ENCODE measurements at places on chromosomes 13 and 19. TPM values are rescaled to one million over a fixed set of nuclear protein-coding genes. Genes with fewer than 3 reads are reported as not detected.

Gene POLRMT
- 139 TPM for total RNA-seq

Gene MEDAG
- total RNA-seq: 1.9 TPM

Gene LILRB4
- total RNA-seq: not detected

Gene KIR2DL3
- not detected for total RNA-seq

Gene TBXA2R
- 1.3 TPM for total RNA-seq

Gene HOMER3
- total RNA-seq: 32.2 TPM

Gene KLK3
- total RNA-seq: 0.13 TPM

Gene MAG
- 0.46 TPM for total RNA-seq

Gene ZNF600
- total RNA-seq: 13.2 TPM

Gene ZNF175
- 10.7 TPM for total RNA-seq

Gene ZNF20
- 7.8 TPM for total RNA-seq

Gene PPM1N
- total RNA-seq: 10.3 TPM

GRCh38 chr19:377801-378581, 31.0 kb downstream of the C2CD4C start:
- DNase-seq: no peak

- DNase-seq: no peak
Measured at GRCh38 chr19:32129141-32129540, 216.3 kb upstream of the ZNF507 start.

DNA sequence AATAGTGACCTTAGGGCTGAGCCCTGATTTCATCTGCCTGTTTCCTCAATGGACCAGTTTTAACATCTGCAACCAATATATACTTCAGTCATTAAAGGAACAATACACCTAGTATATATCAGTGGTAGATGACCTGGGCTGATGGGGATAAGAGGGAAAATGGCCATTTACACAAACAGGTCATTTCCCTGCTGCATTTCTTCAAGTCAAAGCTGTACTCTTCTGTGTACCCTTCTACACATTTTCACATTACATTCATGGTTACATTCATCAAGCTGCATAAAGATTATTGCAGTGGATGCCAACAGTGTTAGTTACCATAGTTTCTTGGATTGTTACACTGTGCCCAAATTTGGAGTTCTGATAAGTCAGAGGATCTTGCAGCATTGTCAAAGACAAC, 81.2 kb upstream of the RAP2A start:
- DNase-seq: no peak

- no peak for DNase-seq
Measured at GRCh38 chr13:93368718-93369117, 142.1 kb downstream of the GPC6 start.

DNA sequence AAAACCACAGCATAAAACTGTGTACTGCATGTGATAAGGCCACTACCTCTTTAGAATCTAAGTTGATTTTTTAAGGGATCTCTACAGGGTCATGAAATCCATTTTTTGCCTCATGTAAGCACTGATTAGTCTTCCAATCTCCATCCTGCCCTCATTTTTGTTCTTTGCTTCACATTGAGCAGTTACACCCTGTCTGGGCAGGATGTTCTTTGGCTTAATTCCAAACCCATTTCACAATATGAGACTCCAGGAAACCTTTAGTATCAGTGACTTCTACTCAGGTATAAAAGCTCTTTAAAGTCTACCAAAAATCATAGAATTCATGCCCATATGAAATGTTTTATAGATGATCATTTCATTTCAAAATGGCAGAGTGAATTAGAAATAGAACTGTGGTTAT, 592.6 kb downstream of the TBC1D4 start:
- no peak for DNase-seq

GRCh38 chr19:55433292-55433691, 9.8 kb downstream of the SHISA7 start:
- DNase-seq: no peak

- DNase-seq: no peak
Measured at GRCh38 chr13:44236801-44237207, 136.8 kb upstream of the SERP2 start.

GRCh38 chr13:110640591-110641029, 25.3 kb downstream of the NAXD start:
- no peak for DNase-seq

DNA sequence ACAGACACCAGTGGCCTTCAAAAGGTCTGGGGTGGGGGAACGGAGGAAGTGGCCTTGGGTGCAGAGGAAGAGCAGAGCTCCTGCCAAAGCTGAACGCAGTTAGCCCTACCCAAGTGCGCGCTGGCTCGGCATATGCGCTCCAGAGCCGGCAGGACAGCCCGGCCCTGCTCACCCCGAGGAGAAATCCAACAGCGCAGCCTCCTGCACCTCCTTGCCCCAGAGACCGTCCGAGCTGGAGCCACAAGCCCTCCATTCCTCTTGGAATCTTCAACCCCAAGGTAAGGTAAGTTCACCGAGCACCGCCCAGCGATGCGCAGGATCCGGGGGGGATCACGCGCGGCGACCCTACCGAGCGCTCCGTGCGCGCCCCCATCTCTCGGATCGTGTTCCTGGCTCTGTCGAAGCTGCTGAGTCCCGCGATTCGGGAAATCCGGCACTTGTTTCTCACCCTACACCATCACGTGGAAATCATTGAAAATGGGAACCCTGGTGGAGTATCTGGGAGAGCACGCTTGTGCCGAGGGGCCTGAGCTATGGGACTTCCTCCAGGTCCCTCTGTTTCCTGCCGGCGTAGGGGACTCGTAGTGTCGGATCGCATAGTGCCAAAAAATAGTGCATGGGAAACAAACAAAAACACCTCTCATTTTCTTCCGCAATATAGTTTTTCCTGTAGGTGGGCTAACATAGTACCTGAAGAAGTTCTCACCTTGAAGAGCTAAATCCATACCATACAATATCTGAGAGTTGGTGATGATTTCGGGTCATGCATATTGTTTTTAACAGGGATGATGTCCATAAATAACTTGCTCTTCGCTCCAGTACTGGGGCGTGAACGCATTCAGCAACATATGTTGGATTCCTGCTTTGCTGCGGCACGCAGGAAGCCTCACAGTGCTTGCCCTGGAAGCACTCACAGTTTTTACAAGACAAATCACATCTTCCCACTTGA, 9.3 kb downstream of the PDX1 start:
- peak; percentile 44 for DNase-seq

GRCh38 chr13:94335761-94336526, 143.5 kb downstream of the DCT start:
- no peak for DNase-seq

GRCh38 chr19:30681162-30682100, 309.2 kb downstream of the ZNF536 start:
- no peak for DNase-seq

DNA sequence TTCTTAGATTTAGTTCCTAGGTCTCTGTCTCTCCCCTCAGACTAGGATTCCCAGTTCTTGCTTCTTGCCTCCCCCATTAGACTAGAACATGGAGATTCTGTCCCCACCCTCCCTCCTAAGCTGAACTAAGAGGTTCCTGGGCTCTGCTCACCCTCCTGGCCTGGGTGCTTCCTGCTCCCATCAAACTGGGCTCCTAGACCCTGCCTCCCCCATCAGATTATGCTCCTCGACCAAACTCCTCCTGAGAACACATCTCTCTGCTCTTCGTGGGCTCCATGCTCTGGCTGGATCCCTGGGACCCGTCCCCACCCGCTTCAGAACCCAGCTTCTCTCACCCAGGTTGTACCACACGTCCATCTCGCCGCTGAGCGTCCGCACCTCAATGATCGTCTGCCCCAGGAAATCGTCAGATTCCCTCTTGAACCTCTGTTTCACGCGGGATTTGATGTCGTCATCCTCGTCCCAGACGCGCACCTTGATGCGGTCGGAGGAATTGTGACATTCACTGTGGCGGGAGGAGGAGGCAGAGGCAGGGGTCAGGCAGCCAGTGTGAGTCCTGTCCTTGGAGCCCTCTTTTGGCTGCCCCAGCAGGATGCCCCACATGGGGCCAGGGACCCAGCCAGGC, 42.7 kb downstream of the UNC13A start:
- DNase-seq: no peak

DNA sequence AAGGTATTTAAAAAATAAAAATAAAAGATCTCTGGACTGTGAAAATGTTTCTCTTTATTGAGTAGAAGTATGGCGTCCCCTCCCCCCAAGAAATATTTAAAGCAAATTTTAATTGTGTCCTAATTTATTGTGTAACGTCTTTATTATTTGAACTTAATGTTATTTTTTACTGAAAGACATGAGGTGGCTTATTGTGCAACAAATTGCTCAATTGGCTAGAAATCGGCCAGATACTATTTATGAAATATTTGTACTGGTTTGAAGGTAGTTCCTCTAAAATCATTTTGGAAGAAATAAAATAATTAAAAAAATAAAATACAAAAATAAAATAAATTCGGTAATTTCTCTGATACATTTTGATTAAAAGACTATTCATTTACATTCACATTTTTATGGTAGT, 162.3 kb downstream of the DACH1 start:
- no peak for DNase-seq

- DNase-seq: no peak
Measured at GRCh38 chr13:53445686-53446085, 417.1 kb downstream of the OLFM4 start.

DNA sequence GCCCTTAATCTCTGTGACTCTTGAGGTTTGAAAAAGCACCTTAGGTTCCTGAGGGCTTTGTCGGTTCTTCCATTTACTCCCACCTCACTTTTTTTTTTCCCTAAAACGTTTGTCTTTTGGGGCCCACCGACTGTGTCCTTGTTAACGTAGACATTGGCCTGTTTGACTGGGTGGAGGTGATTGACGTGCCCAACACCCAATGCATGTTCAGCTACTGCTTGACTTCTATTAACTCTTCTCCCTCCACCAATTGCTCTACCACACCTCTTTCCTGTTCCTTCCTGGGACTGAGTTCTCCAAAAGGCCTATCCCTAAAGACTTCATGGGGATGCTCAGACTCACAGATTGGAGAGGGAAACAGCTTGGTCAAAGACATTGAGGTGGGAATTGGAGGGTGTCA, 17.3 kb downstream of the CKM start:
- no peak for DNase-seq

GRCh38 chr13:43293008-43293407, 269.6 kb downstream of the DNAJC15 start:
- no peak for DNase-seq

DNA sequence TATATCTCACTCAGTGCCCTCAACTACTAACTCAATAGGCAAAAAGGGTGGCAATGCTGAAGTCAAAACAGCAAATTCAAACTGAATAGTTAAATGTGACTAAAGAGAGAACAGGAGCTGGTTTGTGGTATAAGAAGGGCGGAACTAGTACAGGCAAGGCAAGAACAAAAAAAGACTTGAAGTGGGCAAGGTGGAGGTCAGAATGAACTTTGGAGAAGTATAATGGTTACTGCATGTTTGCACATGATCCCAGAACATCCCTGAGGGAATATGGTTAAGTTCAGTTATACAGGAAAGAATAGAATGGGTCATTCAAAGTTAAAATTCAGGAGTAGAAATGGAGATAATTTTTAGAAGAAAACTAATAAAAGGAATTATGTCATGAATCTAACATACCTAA, 85.5 kb downstream of the DIAPH3 start:
- no peak for DNase-seq

Data from WTC11 (cell line).